HEK293T (cell line): ENCODE measurements at places on chromosomes 2 and 18.

GRCh38 chr2:69642709-69643601, 584 bp downstream of the AAK1 start:
- DNase-seq, result peak; percentile 39

DNA sequence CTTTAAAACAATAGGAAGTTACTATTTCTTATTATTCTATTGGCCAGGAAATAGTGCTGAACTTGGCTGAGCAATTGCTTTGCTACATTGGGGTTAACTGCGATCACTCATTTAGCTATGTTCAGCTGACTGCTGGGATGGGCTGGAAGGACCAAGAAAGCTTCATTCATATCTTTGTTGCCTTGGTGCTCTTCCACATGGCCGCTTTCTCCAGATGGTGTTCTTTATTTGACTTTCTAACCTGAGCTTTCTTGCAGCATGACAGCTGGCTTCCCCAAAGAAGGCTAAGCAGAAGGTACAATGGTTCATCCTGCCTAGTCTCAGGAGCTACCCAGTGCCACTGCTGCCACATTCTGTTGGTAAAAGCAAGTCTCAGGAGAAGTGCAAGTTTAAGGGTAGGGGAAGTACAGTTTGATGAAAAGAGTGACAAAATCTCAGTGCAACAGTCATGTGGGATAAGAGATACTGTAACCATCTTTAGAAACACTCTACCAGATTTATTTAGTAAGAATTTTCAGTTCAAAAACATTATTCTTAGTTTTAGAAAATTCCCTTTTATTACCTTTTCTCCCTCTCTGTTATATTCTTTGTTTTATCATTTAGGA, 180.6 kb upstream of the RBMS1 start:
- DNase-seq, result no peak

- no peak for DNase-seq
Measured at GRCh38 chr2:176692533-176692932, 423.3 kb downstream of the MTX2 start.

DNA sequence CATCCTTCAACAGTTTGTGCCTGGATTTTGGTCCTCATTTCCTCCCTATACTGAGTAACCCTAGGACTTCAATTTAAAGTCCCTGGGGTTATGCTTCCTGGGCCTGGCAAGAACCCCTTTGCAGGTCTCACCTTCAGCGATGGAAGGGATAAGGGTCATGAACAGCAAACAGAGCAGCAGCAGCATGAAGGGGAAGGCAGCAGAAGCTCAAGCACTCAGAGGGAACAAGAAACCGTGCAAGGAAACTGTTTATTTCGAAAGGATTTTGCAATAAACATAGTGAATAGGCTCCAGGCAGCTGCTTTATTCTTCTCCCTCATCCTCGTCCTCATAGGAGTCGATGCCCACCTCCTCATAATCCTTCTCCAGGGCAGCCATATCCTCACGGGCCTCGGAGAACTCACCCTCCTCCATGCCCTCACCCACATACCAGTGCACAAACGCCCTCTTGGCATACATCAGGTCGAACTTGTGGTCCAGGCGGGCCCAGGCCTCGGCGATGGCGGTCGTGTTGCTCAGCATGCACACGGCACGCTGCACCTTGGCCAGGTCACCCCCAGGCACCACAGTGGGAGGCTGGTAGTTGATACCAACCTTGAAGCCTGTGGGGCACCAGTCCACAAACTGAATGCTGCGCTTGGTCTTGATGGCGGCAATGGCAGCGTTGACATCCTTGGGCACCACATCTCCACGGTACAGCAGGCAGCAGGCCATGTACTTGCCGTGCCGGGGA, 2.8 kb upstream of the TUBA4B start:
- DNase-seq, result no peak

DNA sequence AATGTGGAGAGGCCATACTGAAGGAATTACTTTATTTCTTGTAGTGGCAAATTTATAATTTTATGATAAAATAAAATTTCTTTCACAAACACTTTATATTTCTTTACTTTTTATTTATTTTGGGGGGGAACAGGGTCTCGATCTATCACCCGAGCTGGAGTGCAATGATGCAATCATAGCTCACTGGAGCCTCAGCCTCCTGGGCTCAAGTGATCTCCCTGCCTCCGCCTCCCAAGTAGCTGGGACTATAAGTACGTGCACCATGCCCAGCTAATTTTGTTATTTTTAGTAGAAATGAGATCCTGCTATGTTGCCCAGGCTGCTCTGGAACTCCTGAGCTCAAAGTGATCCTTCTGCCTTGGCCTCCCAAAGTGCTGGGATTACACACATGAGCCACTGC, 59.6 kb downstream of the SOS1 start:
- no peak for DNase-seq

- DNase-seq, result no peak
Measured at GRCh38 chr2:197821550-197822289, 17.3 kb downstream of the PLCL1 start.

DNA sequence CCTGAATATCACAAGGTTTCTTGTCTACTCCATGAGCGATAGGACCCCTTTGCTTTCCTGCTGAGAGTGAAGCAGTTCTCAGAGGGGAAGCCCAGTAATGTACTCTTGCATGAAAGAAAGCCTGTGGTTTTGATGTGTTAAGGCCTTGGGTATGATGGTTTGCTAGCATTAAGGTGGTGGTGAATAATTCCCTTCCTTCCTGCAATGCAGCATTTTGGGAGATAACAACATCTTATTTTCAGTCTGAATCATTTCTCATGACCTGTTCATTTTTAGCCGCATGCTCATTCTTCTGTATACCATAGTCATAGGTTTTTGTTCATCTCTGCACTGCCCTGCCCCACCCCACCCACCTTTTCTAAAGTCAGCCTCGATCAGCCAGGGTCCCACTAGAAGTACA, 66.2 kb downstream of the HNMT start:
- DNase-seq, result no peak

DNA sequence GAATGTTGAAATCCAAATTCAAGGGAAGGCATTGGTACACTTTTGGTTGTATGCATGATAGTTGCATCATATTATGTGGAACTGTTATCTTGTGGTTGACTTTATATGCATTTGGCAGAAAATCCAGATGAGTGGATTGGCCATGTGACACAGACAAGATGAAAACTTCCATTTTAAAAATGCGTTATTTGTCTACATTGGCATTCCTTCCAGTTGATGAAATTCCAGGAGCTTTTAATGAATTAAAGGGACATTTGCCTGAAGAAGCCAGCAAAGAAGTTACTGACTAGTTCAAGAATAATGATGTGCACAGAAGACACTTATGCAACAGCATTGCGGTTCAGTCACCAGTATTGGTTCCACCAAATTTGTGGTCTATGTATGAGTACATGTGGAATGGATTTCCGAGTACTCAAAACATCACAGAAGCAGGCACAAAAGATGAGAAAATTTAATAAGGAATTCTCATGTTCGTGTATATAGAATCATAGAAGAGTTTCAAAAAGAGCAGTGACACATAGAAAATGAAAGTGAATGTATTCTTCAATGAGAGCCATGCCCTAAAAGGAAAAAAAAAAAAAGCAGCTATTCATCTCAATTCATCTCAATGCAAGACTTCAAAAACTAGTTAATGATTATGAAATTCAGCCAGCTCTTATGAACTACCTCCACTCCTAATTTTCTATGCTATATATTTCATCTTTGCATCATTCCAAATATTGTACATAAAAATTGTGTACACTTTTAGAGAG, 232.1 kb downstream of the RBM43 start:
- no peak for DNase-seq
